Activated CD4-positive, CD25-positive, alpha-beta regulatory T cell (primary cell): ENCODE measurements at places on chromosomes 2 and 18.

GRCh38 chr2:57570961-57571360, 475.6 kb upstream of the VRK2 start:
- no peak for DNase-seq

GRCh38 chr2:157800838-157801495, 75.2 kb downstream of the ACVR1 start:
- no peak for DNase-seq

- no peak for DNase-seq
Measured at GRCh38 chr2:232418466-232419244, 12.0 kb downstream of the ALPG start.

DNA sequence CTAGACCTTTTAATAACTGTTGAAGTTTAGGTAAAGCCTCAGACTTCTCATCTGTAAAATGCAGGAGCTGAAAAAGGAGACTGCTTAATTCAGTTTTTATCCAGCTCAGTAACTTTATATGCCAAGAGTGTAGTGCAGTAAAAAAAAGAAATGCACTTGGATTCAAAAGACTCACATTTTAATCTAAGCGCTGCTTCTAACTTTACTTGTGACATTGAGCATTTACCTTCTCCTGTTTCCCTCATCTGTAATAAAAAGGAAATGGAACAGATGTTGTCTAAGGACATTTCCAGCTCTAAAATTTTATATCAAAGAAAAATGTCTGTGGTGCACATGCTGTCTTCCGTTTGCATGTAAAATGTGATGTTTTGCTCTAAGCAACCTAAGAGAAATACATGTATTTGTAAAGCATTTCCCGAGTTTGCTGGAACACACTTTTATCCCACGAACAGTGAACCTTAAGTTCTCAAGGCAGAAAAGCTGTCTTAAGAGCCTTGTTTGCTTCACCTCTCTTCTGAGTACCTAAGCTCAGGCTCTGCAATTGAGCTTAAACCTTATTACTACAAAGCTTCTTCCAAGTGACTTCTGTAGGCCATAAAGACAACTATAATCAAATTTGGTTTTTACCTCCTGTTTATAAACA, 24.2 kb upstream of the TANK start:
- DNase-seq = no peak

- DNase-seq = no peak
Measured at GRCh38 chr2:231425291-231425810, 29.8 kb downstream of the B3GNT7 start.

- DNase-seq = no peak
Measured at GRCh38 chr2:80364524-80365212, 60.1 kb upstream of the LRRTM1 start.

DNA sequence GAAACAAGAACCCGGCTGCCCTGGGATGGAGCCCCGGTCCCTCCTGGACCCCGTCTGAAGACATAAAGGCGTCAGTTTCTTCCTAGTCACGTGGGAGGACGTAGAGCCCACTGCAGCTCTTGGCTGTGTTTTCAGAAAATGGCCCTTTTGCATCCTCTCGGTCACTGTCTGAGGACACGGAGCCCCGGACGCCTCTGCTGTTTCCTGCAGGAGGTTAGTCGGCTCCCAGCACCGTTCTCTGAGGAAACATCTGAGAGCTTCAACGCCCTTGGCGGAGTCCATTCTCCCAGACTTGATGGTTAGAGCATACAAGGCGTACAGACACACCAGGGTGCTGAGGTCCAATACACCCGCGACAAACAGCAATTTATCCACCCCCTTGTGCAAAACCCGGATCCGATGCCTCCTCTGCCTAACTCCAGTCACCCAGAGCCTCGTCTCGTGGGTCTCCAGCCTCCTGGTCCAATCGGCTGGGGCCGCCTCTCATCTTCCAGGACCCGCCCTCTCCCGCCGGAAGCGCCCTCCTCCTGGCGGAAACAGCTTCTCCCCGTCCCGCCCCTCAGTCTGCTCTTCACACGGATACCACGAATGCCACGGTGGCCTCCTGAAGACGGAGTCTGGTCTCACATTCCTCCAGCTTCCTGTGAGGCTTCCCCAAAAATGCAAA, 119.4 kb downstream of the TMEM18 start:
- DNase-seq = no peak

GRCh38 chr2:231429901-231430300, 34.4 kb downstream of the NCL start:
- no peak for DNase-seq

DNA sequence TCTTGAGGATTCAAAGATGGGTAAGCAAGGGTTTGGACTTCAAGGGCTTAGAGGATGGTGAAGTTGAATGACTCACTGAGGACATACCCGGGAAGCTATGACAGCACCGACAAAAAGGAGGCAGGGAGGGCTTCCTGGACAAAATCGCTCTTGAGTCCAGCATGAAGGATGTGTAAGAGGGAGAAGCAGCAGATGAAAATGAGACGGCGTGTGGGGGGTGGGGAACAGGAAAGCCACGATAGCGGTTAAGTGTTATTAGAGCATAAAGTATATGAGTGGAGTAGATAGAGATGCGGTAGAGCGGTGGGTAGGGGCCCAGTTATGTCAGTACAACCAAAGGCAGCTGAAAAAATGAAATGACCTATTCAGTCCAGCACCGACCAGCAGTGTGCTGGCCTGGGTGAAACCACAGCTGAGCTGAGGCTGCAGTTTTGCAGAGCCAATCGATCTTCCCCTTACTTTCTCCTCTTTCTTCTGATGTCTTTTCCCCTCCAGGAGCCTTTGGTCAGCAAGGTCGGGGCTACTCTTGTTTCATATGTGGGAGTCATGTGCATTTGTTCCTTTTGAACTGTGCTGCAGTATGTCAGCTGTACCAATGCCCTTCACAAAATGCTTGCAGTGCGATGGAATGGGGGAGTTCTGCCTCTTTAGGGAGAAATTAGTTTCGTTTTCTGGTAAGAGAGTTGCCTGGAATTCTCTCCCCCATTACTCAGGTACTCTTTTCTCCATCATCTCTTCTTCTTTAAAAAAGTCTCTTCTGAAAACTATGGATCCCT, 2.0 kb upstream of the THUMPD2 start:
- no peak for DNase-seq

DNA sequence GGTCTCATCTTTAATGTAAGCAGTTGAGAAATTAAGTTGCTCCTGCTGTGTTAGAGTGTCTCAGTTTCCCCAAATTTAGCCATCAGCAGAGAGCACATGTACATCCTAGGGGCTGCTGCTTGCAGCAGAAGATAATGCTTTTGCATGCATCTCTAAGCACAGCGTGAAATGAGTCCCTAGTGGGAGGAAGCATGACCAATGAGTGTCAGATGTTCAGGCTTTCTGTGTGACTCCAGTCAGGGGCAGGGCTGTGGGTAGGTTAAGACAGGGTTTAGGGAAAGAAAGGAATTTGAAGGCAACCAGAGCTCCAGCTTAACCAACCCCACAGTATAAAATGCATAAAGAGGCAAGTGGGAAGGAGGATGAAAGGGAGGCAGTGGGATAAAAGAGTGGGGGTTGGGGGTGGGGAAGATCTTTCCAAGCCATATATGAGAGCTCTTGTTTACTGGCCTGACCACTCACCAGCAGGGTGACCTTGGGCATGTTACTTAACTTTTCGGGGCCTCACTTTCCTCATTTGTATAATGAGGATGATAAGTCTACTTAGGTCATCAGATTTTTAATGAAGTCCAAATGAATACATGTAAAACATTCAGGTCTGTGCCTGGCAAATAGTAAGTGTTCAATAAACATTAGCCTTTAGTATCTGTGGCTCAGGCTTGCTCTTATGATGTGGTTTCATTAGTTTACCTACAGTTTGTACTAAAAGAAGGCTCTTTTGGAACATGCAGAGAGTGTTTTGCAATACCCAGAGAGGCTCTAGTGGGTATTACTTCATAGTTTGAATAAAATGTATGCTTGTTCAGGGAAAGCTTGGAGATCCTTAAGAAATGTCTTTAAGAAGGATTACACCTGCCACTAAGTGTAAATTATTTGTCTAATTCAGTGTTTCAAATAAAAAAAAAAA, 42.7 kb upstream of the PELI1 start:
- DNase-seq = no peak

GRCh38 chr18:76348267-76349066, 146.6 kb downstream of the ZNF516 start:
- DNase-seq = no peak

DNA sequence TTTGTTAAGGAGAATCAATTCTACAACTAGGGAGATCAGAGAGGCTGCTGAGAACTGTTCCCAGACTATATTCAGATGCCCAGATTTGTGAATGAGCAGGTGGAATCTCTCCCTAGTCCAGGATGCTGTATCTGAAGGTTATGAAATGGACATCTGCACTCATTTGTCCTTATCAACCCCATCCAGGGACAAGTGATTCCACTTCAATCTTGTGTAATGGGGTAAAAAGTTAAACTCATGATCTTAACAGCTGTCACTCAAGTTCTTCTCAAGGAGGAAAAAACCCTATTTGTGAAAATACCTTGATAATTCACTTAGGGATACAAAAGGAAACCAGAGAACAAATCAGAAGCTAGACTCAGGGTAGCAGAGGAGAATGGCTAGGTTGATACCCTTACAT, 144.8 kb downstream of the PLCL1 start:
- DNase-seq = no peak

DNA sequence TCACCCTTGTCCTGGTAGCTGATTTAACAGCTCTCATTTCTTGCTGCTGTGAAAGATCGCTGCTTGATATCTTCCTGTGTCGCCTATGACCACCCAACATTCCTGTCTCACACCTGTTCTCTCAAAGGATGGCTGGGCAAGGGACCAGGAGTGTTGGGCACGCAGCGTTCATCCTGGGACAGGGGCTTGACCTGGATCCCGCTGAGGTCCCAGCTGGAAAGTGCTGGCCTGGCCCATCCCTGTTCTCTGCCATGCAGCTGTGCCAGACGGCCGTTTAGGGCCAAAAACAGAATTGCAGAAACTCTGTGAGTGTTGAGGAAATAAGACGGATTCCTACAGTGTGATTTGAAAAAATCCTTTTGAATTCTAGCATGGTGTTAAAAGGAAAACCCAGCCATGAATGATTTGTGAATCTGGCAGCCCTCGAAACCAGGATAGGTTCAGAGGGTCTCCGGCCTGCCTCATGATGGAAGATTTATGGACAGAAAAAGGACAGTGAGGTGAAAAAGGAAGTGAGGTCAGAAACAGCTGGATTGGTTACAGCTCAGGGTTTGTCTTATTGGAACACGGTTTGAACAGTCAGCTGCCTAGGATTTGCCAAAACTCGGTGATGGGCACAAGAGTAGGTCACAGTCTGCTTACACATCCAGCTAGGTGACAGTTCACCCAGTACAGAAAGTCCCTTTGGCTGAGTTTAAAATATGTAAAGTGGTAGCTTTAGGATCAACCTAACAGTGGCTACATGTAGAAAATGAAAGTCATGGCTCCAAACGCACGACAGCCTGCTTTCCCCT, 164.8 kb downstream of the DCDC2C start:
- no peak for DNase-seq

DNA sequence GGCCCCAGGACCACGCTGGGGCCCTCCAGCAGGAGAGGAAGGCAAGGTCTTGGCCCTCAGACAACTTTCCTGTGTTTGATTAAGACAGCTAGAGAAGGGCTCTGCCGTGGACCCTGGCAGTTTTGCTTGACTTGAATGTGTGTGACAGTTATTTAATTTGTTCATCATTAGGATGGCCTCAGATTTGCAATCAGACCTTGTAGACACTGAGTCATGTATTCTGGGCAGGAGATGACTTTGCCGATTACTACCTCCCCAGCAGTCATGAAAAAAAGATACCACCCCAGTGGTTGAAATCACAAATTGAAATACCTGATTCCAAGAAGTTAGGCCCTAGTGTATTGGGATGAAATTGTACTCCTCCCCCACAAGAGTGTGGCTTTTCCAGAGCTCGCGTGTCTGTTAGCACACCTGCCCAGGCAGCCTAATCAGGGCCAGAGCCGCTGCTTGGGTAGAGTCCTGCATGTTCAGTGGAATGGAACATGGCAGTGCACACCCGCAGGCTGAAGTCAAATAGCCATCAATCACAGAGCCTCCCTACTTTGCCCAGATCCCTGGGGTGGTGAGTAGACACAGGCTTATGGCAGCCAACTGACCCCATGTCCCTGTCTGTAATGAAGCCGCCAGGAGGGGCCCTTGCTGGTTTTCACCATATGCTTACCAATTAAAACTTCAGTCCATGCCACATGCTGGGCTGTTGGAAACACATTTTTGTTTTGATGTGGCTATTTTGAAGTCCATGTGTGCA, 122.5 kb downstream of the TPGS2 start:
- no peak for DNase-seq

- no peak for DNase-seq
Measured at GRCh38 chr2:193382583-193382982, 1187.8 kb upstream of the TMEFF2 start.

GRCh38 chr2:109654326-109655050, 40.3 kb downstream of the SOWAHC start:
- DNase-seq = no peak

DNA sequence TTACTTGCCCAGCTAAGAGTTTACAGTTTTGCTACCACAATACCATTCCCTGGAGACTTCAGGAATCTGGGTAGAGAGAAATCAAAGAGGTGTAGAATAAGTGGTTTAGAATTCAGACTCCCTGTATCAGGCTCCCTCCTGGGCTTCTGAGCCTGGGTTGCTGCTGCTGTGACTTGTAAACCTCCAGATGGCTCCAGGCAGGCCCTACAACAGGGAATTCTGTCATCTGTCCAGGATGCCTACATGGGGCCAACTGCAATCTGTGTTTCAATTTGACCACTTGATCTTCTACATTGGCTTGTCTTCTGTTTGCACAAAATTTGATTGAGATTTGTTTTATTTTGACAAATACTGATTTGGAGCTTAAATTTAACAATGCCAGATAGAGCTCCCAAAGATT, 183.9 kb downstream of the RAD51AP2 start:
- DNase-seq = no peak

DNA sequence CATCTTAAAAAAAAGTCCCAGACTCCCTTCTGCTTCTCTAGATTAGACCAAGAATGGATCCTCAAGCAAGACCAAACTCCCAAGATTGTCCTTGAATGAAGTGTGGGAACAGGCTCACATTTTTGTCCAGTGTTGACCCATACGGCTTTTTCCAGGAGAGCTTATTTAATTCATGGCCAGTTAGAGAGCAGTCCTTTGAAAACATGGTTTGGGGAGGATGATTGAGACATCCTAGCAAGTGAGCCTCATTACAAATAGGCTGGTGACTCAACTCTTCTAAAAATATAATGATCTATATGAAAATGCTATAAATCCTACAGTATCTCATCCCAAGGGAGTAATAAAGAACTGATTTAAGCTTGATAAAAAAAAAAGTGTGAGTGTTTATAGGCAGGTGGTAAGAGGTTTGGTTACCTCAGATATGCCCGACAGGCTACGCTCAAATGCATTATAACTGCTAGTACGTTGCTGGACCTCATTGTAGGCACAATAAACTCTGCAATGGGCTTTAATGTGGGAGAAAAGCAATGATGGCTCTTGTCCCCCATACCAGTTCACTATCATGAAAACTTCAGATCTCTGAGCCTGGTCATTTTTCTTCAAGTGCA, 17.0 kb downstream of the ANKRD29 start:
- DNase-seq = no peak

DNA sequence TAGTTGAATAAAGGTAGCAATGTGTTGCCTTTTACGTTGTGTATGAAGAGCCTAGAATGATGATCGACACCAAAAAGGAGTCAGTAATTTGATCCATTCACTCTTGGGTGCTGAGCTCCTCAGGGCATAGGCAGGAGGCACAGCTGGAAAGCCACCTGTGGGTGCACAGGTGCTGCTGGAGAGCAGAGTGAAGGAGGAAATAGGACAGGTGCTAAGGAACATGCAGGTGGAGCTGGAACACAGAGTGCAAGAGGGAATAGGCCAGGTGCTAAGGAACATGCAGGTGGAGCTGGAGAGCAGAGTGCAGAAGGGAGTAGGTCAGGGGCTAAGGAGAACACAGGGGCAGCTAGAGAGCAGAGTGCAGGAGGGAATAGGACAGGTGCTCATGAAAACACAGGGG, 86.1 kb downstream of the SH3YL1 start:
- DNase-seq = no peak

GRCh38 chr2:73156539-73157124, 43.9 kb upstream of the RAB11FIP5 start:
- no peak for DNase-seq
